ENCODE measurements at places on chromosomes 5 and 9.

- peak; percentile 65 for DNase-seq
These were observed at the start of gene LHX2 for GRCh38 chr9:124011460-124012301. Gene LHX2 (plus strand): TSS chr9:124011768. CDS start chr9:124012349, 581 bp downstream.

GRCh38 chr5:178489271-178489976, 100.8 kb downstream of the COL23A1 start:
- DNase-seq = no peak

DNA sequence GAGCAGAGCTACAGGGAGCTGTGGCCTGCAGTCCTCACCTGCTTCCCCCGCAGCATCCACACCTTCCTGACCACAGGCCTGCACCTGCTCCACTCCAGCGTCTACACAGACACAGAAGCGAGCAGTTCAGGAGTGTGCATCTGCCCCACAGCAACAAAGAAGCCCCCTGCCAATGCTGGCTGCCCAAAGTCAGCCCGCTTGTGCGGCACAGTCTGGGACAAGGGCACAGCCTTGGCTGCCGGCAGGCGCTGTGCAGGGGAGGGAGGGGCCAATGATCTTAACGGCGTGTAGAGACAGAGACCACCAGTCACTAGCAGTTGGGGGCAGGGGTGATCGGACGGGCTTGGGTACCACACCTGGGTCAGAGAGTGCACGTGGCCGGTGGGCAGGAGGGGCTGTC, 6.6 kb downstream of the BRD9 start:
- no peak for DNase-seq

DNA sequence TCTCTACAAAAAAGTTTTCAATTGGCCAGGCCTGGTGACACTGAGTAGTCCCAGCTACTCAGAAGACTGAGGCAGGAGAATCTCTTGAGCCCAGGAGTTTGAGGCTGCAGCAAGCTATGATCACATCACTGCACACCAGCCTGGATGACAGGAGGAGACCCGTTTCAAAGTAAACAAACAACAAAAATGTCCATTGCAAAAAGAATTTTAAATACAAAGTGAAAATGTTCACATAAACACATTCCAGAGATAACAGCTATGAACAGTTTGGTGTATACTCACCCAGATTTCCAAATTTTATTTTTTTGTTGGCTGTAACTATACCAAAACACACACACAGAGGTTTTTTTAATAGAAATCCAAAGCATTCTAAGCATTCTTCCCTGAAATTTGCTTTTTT, 39.8 kb downstream of the ADRA1B start:
- peak; percentile 59 for DNase-seq

DNA sequence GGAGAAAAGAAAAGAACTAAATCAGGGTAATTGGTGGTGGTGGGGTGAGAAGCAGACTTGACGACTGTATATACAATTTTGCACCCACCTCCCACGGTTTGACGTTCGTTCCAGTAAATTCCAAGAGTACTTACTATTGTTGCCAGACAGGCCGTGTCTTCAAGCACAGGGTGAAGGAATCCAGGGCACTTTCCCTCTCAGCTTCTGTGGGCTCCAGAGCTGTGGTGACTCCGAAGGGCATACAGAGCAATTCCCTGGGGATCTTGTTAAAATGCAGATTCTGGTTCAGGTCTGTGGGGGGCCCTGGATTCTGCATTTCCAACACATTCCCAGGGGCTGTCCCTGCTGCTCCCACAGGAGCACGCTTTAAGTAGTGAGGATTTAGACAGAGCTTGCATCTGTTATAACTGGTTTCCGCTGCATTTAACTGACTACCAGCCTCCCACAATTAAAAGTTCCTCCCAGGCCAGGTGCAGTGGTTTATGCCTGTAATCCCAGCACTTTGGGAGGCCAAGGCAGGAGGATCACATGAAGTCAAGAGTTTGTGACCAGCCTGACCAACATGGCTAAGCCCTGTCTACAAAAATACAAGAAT, 49.3 kb upstream of the FANCC start:
- DNase-seq = no peak

- DNase-seq = no peak
These were observed 52.2 kb downstream of the ACTL7B start for GRCh38 chr9:108803428-108804065.

DNA sequence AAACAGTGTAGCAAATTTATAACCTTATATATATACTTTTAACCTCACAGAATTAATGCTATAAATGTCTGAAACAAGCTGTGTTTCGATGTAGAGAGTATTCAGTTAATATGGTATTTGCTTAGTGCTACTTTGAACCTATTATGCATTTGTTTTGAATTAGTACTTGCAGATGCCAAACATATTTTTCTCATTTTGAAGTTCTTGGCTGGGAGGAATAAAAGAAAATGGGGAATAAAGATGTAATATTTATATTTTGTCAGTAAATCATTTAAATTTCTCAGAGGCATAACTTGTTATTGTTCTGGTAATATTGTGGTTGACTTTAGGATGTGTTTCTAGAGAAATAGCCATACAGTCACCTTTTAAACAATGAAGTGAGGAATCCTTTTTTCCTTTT, 175.9 kb upstream of the IZUMO3 start:
- no peak for DNase-seq

DNA sequence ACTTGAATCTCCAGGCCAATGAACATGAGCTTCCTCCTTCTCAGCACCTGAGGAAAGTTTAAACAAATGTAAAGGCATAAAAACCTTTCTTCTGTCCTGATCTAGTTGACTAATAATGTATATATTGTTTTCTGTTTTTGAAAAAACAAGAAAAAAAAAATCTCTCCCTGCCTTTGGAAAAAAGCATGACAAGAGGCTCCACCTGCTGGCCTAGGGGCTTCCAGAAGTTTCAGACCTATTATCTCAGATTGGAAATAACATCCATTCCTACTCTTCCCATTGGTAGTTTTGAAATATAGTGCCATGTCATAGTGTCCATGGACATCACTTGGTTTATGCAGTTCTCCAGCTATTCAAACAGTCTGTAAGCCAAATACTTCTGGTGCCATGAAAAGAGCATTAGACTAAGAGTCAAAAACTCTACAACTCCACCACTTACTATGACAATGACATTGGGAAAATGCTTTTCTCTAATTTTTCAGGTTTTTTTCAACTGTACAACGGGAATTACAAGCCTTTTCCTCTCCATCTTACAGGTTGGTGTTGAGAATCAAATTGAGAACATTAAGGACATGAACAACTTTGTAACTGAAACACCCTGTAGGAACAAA, 409.6 kb upstream of the MPDZ start:
- DNase-seq = peak; percentile 33

DNA sequence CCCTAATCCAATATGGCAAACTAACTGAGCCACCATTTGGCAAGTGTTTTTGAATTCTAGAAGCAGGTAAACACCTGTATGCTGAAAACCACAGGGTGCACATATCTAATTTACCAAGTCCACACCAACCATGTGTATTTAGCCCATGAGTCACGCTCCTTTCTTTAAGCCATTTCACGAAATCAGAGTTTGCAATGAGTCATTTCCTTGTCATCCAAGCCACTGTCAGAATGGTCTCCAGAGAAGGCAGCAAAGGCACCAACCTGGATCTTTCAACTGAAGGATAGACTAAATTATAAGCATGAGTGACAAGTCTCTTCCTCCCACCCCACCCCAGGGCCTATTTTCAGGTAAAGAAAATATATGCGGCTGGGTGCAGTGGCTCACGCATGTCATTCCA, 110.0 kb downstream of the PAX5 start:
- DNase-seq = peak; percentile 68

DNA sequence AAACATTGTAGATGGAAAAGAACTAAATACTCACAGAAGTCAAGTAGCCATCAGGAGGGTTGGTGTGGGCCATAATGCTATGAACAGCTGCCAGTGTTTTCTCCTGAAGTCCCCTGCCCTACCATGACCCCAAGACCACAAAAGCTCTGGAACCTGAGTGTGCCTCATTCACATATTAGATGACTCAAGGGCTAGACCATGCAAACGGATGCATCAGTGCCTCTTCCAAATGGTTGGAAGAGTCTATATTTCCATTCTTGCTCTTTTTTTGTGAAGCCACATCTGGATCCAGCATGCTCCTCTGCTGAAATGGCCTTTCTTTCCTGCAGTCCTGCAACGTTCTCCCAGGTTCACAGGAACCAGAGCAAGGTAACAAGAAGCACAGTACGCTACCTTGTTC, 136.6 kb upstream of the EPB41L4A start:
- no peak for DNase-seq

DNA sequence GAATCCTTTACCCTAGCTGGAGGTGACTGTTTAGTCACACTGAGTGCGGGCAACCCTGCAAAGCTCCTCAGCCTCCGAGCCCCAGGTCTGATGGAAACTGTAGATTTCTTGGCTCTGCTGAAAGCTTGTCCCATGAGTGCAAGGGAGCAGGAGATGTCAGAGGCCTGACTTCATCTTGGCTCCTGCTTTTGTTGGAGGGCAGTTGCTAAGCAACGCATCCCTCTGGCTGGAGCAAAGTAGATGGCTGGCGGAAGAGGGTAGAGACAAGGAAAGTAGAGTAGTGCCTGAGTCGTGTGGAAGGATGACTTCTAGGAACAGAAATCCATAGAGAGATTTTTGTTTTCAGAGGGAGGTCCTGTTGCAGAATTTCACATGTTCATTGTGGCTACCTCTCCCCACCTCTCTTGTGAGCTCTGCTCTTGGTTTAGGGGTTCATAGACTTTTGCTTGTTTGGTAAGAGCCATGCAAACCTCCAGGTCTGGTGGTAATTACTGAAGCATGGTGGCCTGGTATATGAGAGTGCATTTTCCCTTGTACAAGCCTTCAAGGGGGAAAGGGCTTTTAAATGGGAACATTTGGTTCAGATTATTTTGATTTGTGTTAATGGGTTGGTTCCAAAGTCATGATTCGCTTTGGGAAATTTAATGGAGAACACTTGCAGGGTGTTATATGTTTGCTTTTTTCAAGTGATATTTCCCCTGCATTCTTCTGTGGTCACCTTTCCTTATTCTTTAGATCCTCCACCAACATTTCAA, 71.5 kb downstream of the ARHGAP26 start:
- peak; percentile 50 for DNase-seq

DNA sequence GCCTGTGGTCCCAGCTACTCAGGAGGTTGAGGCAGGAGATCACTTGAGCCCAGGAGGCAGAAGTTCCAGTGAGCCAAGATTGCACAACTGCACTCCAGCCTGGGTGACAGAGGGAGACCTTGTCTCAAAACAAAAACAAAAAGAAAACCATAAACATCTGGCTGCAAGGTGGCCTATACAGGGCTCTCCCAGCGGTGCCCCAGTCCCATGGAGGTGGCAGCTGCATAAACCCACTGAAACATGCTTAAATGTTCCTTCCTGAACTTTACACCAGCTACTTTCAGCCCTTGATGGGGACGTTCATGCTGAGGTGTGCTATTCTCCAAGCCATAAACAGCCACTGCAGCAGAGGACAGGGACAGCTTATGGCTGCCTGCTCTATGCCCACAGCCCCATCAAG, 35.6 kb downstream of the DROSHA start:
- DNase-seq = no peak

- DNase-seq = no peak
These were observed 233.7 kb upstream of the ADRA1B start for GRCh38 chr5:159682623-159683022.

DNA sequence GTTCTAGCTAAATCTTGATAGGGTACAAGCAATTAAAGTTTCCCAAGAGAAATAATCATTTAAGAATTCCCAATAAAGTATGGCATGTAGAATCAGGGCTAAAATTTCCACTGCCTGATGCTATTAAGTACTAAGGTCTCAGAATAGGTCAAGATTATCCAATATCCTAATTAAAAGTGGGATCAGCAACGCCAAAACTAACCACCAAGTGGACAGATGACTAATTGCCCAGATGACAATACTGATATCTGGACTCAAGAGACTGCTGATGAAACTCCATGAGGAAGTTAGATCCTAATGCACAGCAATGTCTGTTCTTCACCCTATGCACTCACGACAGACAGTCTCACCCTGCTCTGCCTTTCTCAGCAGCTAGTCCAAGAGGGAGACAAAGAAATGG, 14.3 kb downstream of the DEPDC1B start:
- DNase-seq = no peak

GRCh38 chr9:127633216-127633862, 21.3 kb downstream of the STXBP1 start:
- no peak for DNase-seq

- DNase-seq = no peak
These were observed 25.6 kb downstream of the OR2V2 start for GRCh38 chr5:181173027-181173419.

- DNase-seq = no peak
These were observed 358.3 kb downstream of the SEMA5A start for GRCh38 chr5:9187614-9188013.

DNA sequence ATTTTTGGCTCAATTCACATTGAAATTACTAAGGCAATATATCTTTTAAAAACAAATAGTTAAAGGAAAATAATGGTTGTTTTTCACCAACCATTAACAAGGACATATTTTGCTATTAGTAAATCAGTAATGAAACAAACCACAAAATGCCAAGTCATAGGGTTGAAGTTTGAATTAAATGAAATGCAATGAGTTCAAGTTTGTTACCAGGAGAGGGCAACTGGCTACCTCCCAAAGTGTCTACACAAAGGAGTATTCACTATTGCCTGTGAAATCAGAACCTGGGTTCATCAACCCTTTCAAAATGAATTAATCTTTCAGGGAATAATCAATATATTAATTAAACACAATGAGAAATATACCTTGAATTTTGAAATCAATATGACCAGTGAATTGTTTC, 138.4 kb upstream of the DMRTA1 start:
- DNase-seq = no peak

DNA sequence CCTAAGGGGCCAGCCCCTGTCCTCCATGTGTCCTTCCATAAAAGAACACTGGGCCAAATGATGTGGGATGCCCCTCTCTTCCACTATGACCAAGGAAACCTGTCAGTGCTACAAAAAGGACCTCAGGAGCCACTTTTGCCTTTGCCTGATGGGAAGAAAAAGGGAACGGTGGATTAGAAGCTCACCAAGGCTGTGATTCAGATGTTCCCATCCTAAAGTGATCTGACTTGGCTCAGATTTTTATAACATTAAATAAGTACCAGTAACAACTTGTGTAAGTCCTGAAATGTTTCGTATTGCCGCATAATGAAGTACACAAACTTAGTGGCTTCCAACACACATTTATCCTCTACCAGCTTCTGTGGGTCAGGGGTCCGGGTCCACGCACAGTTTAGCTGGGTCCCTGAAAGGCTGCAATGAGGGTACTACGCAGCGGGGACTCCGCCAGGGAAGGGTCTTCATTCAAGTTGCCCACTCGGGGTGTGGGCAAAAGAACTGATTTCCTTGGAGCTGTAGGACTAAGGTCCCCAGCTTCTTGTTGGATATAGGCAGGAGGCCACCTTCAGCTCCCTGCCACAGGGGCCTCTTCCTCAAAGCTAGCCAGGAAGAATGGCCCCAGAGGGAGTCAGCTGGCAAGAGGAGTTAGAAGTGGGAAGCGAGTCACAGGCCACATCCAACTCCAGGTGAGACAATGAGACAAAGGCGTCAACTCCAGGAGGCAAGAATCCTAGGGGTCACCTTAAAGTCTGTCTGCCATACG, 60.4 kb downstream of the RAPGEF1 start:
- DNase-seq = peak; percentile 30

DNA sequence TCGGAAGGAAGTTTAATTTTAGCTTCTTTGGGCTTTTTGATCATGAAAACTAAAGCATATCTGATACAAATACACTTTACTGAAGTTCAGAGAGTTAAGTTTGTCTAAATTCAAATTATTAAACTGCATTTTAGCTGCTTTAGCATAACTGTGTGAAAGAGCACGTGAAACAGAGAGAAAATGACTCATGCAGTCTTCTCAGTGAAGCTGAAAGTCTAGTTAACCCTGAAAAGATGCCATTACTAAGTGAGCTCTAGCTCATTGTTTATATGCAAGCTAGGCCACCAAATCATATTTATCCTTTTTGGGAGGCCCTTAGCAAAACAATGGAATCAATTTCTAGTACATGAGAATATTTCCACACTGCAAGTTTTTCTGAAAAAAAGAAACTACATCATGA, 27.6 kb downstream of the TPD52L3 start:
- peak; percentile 72 for DNase-seq
